ENCODE measurements at places on chromosomes 16 and 17.

DNA sequence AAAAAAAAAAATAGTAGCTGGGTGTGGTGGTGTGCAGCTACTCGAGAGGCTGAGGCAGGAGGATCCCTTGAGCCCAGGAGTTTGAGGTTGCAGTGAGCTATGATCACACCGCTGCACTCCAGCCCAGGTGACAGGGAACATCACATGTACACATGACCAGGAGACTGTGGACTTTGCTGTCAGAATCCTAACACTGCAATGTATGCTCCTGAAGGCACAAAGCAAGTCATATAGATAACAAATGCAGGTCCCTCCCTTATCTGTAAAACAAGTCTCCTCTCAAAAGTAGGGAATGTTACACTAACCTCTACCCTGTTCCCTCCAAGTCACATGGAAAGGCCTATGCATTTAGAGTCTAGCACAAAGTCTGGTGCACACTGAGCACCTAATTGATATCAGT lies 48.5 kb downstream of the ARHGAP17 start:
- DNase-seq, result no peak

GRCh38 chr17:27450416-27450815 lies 5.8 kb upstream of the KSR1 start:
- DNase-seq, result no peak

GRCh38 chr16:67962135-67962534 lies 6.3 kb downstream of the SLC12A4 start:
- DNase-seq, result no peak

- DNase-seq, result no peak
These were observed 59.7 kb upstream of the NACA2 start for GRCh38 chr17:61650749-61651148.

- DNase-seq, result no peak
These were observed 152.4 kb downstream of the ZNF423 start for GRCh38 chr16:49703483-49703882.

DNA sequence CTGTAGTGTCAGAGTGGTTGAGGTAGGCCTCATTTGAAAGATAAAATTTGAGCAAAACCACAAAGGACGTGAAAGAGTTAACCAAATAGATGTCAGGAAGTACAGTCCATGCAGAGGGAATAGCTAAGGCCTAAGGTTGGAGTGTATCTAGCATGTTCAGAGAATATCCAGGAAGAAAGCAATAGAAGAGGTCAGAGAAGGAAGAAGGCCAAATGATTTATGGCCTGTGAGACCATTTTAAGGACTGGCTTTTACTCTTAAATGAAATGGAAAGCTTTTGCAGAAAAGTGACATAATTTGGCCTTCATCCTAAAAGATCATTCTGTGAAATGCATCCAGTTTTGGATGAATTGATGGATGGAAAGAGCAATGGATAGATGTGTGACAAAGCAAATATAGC lies 116.5 kb downstream of the NLK start:
- DNase-seq, result no peak

- no peak for DNase-seq
These were observed 18.4 kb upstream of the GLIS2 start for GRCh38 chr16:4297480-4297879.

DNA sequence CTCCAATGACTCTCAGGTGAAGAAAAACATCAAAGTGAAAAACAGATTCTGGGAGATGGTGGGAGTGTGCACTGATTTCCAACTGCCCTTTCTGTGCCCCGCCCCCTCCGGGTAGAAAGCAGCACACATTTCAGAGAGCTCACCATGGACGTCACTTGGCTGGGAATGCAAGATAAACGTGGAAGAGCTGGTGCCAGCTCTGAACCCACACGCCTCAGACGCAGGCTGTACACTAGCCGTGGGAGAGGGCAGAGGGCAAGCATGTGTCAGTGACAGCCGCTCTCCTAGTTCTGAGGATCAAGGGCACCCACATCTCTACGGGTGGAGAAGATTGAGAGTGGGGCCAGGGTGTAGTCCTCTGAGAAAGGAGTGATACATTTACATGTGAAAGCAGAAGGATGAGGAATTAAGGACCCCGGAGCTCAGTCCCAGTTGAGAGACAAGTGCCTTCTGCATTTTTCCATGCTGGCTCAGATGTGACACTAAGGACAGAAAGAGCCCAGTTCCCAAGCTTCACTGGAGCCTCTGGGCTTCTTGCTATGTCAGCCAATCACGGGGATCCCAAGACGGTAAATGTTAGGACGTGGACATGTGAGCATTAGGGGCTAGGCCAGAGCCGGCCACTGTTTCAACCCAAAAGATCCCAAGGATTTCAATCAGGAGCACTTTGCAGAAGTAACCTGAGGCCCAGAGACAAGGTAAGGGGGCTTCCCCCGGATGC lies 101.3 kb downstream of the ZFHX3 start:
- no peak for DNase-seq

- DNase-seq, result no peak
These were observed 12.3 kb downstream of the ADORA2B start for GRCh38 chr17:15957206-15957605.

- DNase-seq, result no peak
These were observed 418.2 kb downstream of the HAPSTR1 start for GRCh38 chr16:9509663-9510062.
